ENCODE measurements at places on chromosomes 1 and 21. TPM values are rescaled to one million over a fixed set of nuclear protein-coding genes. Genes with fewer than 3 reads are reported as not detected.

Gene MIXL1
- total RNA-seq, result not detected

Gene STYXL2
- not detected for total RNA-seq

Gene MYOG
- not detected for total RNA-seq

Gene MGST3
- 185 TPM for total RNA-seq

Gene TFF1
- total RNA-seq, result not detected

Gene RPTN
- not detected for total RNA-seq

Gene SMG5
- 27.6 TPM for total RNA-seq

Gene AMY1A
- total RNA-seq, result not detected

Gene LCE3E
- not detected for total RNA-seq
